ENCODE measurements at places on chromosomes 11 and 22.

- DNase-seq: no peak
These were observed 7.0 kb downstream of the DIXDC1 start for GRCh38 chr11:111944139-111944538.

DNA sequence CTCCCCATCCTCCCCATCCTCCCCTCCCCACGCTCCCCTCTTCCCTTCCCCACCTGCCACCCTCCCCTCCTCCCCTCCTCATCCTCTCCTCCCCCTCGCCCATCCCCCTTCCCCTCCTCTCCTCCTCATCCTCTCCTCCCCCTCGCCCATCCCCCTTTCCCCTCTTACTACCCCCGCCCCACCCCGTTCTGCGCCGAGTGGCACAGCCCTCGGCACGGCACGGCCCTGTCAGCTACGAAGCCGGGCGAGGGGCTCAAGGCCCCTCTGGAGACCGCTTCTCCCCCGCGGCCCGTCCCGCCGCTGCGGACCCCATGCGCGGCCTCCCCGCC lies 449.9 kb downstream of the OPCML start:
- no peak for DNase-seq

DNA sequence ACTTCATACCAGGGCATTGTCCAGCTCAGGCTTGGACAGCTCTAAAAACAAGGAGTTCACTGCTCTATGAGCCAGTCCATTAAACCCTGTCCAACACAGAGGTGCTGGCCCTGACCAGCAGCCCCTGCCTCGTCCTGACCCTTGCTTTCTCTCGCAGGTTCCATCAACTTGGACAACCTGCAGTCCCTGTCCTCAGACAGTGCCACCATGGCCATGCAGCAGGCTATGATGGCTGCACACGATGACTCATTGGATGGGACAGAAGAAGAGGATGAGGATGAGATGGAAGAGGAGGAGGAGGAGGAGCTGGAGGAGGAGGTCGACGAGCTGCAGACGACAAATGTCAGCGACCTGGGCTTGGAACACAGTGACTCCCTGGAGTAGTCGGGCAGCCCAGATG lies 65.1 kb downstream of the FEZ1 start:
- DNase-seq: no peak

- DNase-seq: no peak
These were observed 94.9 kb upstream of the ALX4 start for GRCh38 chr11:44404736-44405395.

DNA sequence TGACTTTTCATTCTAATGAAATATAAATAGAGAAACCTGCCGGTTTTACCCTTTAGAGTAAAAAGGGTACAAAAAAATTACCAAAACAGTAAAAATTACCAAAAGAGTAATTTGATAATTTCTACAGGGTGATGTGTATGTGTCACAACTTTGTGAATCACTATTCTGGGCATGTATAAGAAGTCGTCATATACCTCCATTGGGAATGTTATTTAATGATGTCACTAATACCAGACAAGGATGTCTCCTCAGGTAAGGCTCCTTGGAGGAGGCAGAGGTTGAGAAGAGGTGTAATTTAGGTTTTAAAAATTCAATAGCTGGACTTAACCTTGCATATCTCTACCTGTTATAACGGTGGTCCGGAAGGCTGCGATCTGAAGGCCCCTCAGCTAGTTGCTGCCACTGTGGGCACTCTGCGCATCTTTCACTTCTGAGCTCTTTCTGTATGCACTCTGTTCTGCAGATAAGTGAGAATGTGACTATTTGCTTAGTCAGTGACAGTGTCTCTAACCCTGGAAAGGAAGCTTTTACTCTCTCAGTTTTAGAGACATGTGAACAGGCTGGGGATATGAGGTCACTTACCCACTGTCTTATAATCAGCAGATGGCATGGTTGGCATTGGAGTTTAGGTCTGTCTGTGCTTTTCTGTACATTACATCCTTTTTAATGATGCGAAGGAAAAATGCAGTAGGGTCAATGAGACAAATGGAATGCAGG lies 987 bp upstream of the NCR3LG1 start:
- no peak for DNase-seq
